Activated T-cell treated with anti-CD3 and anti-CD28 coated beads for 24 hours (primary cell): ENCODE measurements at places on chromosomes 7 and 10.

DNA sequence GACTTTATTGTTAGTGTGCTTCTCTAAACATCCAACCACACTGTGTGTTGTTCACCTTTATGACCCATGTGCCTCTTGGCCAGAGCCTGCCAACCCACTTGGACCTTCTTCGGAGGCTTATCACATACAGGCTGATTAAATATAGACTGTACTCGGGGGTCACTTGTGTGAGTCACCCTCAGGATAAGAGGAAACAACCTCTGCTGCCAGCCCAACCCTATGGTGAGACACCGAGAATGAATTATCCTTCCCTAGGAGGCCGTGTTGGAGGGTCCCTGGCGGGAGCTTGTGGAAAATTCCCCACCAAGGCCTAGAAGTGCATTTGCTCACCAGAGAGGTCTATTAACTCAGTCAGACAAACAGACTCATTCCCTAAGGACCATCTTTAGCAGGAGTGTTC, 63.0 kb downstream of the FAS start:
- no peak for DNase-seq

GRCh38 chr7:27647046-27647445, 15.6 kb downstream of the HIBADH start:
- no peak for DNase-seq

GRCh38 chr7:29231671-29232232, 37.2 kb downstream of the CHN2 start:
- DNase-seq: no peak

DNA sequence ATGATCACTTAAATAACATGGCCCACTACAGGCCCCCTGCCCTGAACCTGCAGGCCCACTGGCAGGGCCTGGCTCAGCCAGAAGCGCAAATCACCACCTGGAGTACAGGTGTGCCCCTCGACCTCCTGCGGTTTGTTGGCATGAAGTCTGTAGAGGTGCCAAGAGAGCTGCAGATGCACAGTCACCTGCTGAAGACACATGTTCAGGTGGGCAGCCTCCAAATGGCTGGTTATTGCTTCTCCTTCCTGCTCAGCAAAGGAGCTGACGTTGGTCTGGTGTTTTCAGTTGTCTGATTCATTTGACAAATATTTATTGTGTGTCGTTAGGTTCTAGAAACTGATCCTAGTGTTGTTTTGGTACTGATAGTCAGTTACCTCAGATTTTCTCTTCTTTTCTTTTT, 29.0 kb downstream of the DHTKD1 start:
- no peak for DNase-seq

DNA sequence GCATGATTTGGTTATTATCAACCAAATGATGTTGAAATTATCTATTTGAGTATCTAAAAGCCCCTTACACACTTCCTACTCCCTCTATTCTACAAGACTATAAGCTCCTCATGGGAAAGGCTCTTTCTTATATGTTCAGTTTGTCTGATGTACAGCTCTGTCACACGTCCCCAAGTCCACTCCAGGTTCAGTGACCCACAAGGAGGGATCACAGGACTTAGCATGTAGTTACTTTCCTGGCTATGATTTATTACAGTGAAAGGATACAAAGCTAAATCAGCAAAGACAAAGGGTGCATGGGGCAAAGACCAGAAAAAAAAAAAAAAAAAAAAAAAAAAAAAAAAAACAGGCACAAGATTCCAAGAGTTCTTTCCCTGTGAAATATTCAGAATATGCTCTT, 125.6 kb upstream of the TMEM106B start:
- DNase-seq: no peak

- no peak for DNase-seq
Observed at GRCh38 chr7:133081119-133081598, 731 bp downstream of the CHCHD3 start.

DNA sequence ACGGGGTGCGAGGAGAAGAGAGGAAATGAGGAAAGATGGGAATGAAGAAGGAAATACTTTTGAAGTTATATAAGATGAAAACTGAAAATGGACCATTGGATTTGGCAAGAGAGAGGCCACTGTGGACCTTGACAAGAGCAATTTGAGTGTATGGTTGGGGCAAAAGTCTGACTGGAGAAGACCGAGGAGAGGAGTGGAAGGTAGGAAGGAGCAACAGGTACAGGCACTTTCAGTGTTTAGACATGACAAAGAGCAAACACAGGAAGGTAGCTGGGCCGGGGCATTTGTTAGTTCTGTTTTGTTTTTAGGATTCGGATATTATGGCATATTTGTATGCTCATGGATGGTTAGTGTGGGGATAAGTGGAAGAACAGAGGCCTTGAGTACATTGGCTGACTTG, 99.4 kb downstream of the TAF3 start:
- no peak for DNase-seq

GRCh38 chr7:75813084-75813483, 522 bp downstream of the CCL24 start:
- DNase-seq: no peak

DNA sequence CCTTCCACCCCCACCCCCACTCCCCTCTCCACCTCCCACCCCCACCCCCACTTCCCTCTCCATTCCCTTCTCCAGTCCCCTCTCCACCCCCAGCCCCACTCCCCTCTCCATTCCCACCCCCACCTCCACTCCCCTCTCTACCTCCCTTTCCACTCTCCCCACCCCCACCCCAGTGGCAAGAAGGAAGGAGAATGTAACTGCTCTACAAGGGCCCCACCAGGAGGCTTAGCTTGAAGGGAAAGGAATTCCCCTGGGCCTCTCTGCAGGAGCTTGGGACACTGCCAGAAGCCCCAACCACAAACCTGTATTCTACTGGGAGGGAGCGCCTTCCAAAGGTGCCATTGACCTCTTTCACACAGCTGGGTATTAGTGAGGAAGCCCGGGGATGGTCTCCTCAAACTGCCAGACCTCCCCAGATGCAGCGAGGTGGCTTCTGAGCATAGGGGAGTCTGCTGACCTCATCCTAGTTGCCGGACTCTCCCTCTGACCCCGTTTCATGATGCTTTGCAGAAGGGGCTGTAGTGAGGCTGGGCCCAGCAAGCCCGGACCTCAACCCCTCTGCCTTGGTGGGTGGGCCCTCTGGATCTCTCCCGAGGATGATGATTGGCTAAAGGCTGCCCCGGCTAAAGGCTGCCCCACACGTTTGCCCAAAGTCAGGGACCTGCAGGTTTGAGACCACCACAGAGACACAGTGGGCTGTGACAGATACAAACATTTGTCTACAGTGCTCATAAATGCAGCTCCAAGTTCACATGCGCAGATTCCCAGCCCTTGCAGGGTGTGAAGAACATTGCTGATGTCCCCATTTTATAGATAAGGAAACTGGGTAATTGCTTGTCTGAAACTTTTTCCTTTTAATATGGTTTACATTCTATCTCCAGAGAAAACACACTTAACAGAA, 2.9 kb downstream of the DEPP1 start:
- no peak for DNase-seq

GRCh38 chr10:8042721-8043568, 11.5 kb upstream of the GATA3 start:
- DNase-seq: no peak

DNA sequence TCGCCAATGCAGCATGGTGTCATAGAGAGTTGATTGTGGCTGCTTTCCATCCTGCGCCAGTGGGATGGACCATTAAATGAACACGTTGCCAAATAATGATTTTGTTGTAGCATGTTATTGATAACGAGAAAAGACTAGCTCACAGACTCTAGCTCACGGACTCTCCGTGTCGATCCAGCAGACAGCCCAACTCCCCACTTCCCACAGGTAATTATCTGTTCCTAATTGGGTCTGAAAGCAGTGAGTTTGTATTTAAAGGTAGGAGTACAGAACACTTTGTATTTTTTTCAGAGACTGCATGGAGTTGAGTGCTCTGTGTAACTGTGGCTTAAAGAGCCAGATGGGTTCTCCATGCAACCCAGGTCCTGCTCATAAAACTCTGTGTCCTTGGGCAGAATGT, 1250.5 kb downstream of the TYW1 start:
- DNase-seq: no peak

GRCh38 chr10:89129911-89130310, 77.2 kb downstream of the CH25H start:
- DNase-seq: no peak

DNA sequence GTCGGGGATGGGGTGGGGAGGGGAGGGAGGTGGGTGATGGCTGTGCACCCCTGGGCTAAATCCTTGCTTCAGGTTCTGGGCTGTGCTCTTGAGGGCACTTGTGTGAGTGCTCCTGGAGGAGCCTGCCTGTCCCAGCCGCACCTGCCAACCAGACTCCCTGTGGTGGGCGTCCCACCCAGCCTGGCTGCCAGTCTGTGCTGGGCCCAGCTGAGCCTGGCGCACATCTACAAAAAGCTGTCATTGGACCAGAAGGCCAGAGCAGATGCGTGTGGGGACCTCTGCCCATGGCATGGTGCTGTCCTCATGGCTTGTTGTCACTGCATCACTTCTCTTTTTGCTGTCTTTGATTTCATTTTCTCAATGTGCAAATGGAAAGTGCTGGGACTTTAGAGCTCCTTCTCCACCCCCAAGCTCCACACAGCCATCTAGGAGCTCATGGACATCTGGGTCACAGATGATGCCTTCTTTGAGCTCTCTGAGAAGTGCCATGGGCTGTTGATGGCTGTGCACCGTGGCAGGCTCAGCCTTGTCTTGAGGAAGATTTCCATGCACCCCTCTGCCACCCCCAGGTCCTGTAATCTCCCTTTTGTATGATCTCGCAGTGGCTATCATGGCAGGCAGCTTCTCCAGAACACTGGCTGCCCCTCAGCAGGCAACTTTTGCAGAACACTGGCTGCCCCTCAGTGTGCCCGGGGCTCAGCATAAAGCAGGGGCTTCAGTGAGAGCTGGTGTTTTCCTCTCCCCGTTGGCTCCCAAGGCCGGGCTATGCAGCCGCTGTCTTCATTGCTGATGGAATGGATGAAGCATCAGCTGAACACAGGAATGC, 83.9 kb downstream of the ADCY1 start:
- DNase-seq: no peak

DNA sequence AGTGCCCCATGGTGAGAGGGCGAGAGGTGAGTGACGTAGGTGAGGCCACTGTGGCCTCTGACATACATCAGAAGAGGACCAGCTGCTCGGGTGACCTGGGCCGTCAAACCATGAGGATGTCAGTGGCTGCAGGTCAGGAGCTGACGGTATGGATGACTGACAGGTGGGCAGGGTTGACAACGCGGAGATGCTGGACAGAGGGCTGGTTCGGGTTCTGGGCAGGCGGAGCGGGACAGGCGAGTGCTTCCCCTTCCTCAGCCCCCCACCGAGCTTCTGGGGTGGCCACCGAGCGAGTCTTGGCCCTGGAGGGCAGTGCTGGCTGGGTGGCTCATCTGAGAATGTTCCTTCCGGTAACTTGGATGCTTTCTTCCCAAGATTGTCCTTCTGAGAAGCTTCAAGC, 91.8 kb downstream of the ACTR3B start:
- no peak for DNase-seq

- no peak for DNase-seq
Observed at GRCh38 chr10:75186310-75186709, 24.3 kb upstream of the VDAC2 start.

GRCh38 chr7:69476416-69476815, 121.9 kb upstream of the AUTS2 start:
- DNase-seq: no peak

DNA sequence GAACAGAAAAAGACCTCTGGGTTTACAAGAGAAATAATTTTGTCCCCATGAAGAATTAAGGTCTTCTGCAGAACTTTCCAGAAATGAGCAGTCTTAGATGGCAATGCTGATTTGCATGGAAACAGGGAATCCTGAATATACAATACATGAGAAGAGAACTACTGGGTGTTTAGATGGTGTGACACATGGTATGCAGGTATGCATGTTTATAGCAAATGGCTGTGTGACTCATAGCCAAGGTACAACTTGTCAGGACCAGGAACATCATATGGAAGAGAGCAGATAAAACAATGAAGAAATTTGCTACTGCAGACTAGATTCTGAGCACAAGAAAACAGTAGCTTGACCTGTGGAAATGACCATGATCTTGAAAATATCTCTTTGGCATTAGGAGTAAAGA, 907.8 kb downstream of the GATA3 start:
- DNase-seq: no peak

DNA sequence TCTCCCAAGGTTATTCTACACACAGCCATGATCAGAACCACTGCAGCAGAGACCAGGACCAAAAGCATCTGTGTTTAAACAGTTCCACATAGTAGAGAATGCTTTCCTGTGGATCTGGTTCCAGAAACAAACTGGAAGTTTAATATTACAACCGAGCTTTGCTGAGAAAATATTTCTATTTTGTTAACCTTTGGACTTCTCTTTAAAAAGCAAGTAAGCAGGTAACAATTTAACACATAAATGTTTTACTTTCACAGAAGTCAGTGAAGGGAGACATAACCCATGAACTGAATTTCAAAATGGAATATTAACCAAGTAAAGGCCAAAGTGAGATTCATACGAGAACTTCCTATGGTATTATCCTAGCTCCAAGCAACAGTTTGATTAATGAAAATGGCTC, 98.6 kb upstream of the PHYHIPL start:
- no peak for DNase-seq

GRCh38 chr10:129532838-129533237, 65.8 kb downstream of the MGMT start:
- no peak for DNase-seq

- DNase-seq: no peak
Observed at GRCh38 chr7:30459591-30460245, 18.9 kb downstream of the NOD1 start.

DNA sequence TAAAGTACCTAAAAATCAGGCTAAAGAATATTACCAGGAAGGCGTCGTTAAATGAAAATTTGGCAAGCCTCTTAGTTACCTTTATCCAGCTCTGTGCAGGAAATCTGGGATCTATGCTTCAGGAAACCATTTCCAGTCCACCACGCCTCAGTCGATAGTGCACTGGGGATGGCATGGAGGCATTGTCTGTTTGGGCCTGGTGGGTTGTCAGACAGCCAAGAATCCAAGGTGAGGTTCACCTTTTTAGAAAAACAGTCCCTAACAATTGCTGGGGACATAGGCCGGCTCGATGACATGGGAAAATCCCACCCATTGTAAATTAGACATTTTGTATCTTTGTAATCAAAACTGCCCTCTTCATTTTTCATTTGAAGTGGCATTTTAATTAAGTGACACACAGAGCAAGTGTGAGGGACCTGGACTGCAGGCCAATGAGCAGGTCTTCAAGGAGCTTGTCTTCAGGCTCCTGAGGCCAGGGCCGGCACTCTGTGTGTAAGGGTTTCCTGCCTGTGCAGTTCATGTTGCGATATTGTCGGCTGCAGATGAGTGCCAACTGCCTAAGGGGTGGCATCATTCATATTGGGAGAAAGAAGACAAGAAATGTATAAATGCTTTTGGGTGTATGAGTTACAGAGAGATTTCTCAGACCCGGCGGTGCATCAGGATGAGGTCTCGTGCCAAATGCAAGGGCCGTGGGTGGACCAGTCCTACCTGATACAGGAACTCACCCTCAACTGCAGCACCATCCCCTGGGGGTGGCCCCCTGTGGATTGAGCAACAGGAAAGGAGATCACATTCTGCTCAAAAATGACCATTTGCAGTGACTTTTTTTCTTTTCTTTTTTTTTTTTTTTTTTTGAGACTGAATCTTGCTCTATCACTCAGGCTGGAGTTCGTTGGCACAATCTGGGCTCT, 80.8 kb downstream of the PTPRE start:
- DNase-seq: no peak

- no peak for DNase-seq
Observed at GRCh38 chr10:105148921-105149320, 507.8 kb downstream of the SORCS3 start.

- no peak for DNase-seq
Observed at GRCh38 chr7:140463111-140463510, 16.2 kb downstream of the MKRN1 start.

GRCh38 chr7:133781486-133782090, 345.6 kb upstream of the LRGUK start:
- no peak for DNase-seq

- DNase-seq: no peak
Observed at GRCh38 chr10:43667761-43668386, 19.2 kb upstream of the ZNF32 start.
